Germinal center (tissue), 1 donor: ENCODE measurements at places on chromosomes 1 and 21.

DNA sequence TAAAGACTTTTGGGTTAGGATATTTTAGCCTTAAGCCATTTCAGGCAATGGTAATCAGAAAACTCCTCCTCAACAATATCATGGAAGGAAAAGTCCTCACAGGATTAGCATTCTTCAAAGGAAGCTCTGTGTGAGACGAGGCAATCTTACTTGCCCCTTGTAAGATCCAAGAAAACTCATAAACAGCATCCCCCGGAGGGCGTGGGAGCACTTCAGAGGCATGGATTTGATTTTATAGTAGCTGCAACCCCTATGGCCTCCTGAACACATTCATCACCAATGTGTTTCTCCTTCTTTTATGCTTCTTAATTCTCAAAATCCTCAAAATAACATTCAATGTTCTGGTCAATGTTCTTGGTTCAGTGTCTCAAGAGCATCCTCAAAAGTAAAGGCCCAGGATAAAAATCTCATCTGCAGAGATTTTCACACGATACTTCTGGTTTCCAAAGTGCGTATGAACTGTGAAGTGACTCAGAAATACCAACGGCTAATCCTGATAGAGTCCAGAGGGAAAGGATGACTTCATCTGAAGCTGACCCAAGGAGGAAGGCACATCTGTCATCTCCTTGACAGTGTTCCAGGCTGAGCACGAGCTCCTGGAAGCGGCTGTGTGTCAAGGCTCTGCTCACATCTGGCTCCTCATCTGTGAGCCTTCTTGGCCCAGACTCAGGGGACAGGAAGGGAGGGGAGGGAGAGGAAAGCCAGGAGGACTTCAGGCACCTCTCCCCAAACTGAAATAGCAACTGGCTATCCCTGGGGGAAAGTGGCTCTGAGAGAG is 49.3 kb upstream of the PSEN2 start:
- no peak for DNase-seq

- no peak for DNase-seq
Measured at GRCh38 chr1:244660595-244660994, 7.7 kb downstream of the DESI2 start.

DNA sequence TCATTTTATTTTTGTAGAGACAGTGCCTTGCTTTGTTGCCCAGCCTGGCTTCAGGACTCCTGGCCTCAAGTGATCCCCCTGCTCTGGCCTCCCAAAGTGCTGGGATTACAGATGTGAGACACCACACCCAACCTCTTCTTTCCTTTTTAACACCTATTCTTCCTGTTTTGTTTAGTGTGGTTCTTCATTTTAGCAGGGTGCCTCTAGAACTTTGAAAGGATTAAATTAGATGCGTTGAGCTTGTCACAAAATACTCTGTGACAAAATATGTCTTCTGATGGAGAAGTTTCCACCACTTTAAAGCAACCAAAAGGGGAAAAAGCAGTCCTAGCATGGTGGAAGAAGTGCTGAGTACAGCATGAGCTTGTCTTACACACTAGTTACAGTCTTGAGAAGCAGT is 42.0 kb downstream of the CDC14A start:
- DNase-seq, result no peak

DNA sequence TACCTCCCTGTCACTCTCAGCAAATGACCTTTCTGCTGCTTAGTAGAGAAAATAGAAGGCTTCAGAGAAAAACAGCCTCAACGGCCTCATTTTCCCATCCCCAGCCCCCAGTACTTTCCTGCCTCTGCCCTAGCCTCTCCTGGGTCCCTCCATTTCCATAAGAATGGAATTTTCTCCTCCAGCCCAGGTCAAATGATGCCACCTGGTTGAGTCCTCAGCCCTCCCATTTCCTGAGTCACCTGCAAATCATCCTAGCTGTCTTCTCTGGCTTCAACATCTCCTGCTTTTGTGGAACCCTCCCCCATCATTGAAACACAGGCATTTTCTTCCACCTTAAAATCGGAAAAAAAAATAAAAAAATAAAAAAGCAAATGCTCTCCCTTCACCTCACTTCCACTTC is 35.1 kb downstream of the OLIG1 start:
- no peak for DNase-seq

- no peak for DNase-seq
Measured at GRCh38 chr1:159406821-159407220, 25.2 kb upstream of the OR10J4 start.

- no peak for DNase-seq
Measured at GRCh38 chr1:108071601-108072000, 106.6 kb upstream of the VAV3 start.

GRCh38 chr21:41052820-41053555 is 115.0 kb upstream of the BACE2 start:
- no peak for DNase-seq

DNA sequence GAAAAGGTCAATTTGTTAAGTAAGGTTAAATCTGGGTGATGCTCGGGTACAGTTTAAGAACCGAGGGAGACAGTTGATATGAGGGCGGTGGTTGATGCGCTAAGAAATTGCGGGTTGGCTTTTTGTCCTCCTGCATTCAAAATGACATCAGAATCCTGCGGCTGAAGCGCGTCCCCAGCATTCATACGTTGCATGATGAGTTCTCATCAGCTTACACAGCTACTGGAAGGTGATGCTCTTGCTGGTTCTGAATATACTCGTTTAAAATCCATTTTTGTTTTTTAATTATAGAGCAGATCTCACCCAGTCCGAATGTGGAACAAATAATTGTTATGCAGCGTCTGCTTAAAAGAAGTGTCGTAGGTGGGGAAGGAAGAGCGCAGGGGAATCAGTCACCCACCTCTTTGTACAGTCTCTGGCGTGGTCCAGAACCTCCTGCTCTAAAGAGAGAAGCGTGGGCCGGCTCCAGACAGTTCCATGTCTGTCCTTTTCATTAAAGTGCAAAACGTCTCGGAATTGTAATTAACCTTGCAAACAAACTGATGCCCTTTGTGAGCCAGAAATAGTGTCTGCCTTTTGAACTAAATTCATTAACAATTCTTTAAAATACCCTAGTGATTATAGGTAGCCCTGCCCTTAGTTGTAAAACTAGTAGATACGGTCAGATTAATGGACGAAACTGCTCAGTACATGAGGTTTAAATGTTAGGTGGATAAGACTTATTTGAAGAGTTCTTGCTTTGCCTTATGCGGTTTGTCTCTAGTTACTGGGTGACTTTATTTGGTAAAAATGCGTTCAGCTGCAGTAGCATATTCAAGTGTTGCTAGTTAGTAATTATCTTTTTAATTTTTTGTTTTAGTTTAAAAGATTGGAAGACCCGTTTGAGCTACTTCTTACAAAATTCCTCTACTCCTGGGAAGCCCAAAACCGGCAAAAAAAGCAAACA is 741 bp downstream of the RGS2 start:
- DNase-seq, result peak; percentile 15

- no peak for DNase-seq
Measured at GRCh38 chr21:19648391-19648790, 1244.8 kb upstream of the TMPRSS15 start.

DNA sequence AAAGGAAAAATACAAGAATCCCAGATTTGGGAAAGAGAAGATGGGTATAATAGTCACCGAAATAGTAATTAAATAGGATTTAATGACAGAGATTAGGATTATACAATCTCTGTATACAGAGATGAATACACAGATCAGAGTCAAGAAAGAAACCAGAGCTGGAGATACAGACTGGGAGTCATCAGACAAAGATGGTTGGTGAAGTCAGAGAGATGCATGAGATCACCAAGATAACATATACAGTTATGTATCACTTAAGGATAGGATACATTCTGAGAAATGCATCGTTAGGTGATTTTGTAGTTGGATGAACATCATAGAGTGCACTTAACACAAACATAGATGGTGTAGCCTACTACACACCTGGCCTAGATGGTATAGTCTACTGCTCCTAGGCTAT is 49.8 kb downstream of the VCAM1 start:
- no peak for DNase-seq

- no peak for DNase-seq
Measured at GRCh38 chr1:192485692-192486436, 89.7 kb upstream of the RGS1 start.

DNA sequence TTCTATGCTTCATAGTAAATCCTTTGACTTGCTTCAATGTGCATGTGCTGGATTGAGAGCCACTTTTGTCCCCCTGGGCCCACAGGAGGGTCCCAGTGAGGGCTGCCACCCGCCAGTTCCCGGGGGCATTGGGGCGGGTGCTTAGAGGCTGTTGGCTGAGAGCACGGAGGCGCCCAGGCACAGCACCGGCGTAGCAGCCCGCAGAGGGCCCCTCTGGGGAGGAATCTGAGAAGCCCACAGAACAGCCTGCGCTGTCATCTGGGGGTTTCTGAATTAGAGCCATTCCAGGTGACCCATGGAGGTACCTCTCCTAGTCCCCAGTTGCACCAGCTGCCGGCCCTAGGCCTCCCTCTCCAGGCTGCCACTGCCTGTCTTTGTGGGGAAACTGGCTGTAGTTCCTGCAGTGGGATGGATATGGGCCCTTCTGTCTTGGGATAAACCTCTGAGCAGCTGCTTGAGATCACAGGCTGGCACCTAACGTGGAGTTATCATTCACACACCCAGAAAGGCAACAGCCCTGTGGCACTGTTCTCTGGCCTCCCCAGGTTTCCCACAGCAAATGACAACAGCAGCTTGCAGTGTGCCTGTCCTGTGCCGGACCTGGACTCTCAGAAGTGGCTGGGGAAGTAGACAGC is 39.5 kb downstream of the TMEM51 start:
- no peak for DNase-seq

GRCh38 chr1:61442544-61442943 is 282.4 kb downstream of the TM2D1 start:
- DNase-seq, result no peak

DNA sequence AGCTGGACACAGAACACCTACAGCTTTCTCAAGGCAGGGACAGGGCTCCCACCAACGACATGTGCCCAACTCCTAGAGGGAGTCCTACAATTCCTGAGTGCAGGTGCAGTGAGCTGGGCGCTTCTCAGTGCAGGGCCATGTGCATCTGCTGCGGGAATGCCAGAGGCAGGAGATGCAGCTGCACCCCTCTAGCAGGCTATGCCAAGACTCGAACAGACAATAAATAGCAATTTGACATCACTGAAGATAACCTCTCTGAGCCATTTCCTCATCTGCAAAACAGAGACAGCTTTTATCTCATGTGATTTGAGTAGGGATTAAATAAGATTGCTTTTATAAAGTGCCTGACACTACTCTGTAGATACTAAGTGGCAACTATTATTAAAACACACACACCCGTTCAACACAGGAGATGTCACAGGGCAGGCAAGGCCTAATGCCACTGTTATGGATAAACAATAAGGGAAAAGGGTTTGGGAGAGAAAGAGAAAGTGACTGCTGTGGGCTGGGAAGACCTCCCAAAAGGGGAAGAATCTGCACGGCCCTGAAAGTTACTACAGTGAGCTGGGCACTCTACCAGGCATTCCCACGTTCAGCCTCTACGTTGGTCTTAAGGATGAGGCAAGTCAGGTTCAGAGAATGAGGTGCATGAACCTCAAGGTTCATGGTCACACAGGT is 5.7 kb downstream of the SLC9A1 start:
- DNase-seq, result no peak

- no peak for DNase-seq
Measured at GRCh38 chr1:191993549-191993948, 164.7 kb upstream of the RGS18 start.

DNA sequence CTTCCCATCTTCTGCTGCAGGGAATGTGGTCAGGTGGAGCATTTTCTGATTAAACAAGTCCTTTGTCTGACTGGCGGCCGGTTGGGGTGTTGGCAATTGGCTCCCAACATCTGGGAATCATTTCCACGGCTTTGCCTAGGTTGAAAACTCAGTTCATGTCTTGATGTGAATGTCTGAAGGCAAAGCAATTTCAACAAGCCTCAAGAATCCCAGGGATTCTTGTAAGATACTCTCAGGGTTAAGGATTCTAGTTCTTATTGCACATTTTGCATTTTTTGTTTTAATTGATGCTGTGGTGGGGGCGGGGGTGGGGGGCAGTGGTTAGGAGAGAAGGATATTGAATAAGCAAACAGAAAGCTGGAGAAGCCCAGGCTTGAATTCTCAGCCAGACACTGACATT is 273.9 kb downstream of the KIF26B start:
- no peak for DNase-seq

DNA sequence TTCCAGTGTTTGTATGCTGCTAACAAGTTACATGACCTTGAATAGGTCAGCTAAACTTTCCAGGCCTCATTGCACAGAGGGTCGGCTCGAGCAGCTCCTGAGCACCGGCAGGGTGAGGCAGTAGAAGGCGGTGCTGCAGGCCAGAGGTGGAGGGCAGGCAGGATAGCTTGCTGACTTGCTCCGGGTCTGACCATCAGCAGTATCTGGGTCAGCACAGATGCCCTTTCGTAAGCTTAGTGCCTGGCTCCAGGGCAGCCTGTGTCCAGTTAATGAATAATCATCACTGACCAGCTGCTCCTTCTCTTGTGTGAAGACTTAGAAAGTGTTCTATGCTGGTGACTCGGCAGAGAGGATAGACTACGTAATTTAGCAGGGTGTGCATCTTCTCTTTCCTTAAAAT is 6.9 kb downstream of the MAPKAPK2 start:
- DNase-seq, result no peak

- no peak for DNase-seq
Measured at GRCh38 chr21:45050345-45050796, 24.0 kb upstream of the ADARB1 start.

GRCh38 chr1:12075195-12076114 is 12.4 kb downstream of the TNFRSF8 start:
- no peak for DNase-seq

DNA sequence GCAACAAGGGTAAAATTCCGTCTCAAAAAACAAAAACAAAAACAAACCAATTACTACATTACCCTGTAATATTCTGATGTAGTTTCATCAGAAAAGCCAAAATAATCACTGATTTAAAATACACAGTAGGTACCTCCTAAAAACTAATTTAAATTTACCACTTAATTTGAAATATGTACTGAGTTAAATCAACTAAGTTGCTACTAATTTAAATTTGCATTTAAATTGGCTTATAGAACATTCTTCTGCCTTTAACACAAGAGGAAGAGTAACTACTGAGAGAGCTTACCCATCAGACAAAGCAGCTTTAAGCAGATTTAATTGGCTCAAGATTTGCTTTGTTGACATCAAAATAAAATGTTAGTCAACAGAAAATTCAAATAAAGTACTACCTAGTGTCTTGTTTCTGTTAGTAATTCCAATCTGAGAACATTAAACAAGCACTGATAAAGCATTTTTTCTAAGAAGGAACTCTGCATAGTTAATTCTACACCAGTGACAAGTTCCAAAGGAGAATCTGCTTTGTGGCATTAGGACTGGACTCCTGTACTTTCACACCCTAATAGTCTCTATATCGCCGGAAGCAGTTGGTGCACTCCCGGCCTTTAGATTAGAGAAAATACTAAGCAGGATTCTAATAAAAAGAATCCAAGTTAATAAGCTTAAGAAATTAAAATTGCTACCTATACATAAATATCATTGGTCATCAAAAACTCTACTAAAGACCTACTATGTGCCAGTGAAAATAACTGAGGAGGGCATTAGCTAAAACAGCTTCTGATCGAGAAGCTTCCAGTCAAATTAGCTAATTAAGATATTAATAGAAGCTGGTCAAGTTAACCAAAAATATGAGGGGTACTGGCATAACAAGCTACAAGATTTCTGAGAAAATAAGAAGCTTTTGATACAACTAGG is 8.4 kb downstream of the LUZP1 start:
- DNase-seq, result no peak
